Smooth muscle cell of the umbilical artery (primary cell): ENCODE measurements at places on chromosomes 7 and 10. TPM values are rescaled to one million over a fixed set of nuclear protein-coding genes. Genes with fewer than 3 reads are reported as not detected.

SLC13A1 gene
- not detected in 2 replicates for total RNA-seq

VAX1 gene
- total RNA-seq: not detected in 2 replicates

ZNF487 gene
- 3.3 and 3.9 TPM in 2 replicates for total RNA-seq

NPSR1 gene
- not detected in 2 replicates for total RNA-seq

FAM171A1 gene
- total RNA-seq: 11.3 and 27.5 TPM in 2 replicates

HOXA2 gene
- total RNA-seq: 0.30 and 0.32 TPM in 2 replicates

PAX2 gene
- not detected in 2 replicates for total RNA-seq

FOXP2 gene
- 0.92 and 1.2 TPM in 2 replicates for total RNA-seq

C7orf33 gene
- total RNA-seq: not detected in 2 replicates

EEPD1 gene
- 1.5 and 3.6 TPM in 2 replicates for total RNA-seq

FANK1 gene
- 4.5 and 4.6 TPM in 2 replicates for total RNA-seq

OR13A1 gene
- total RNA-seq: not detected in 2 replicates

OR2A5 gene
- not detected in 2 replicates for total RNA-seq

ARPC1A gene
- total RNA-seq: 230 and 311 TPM in 2 replicates

CPA2 gene
- total RNA-seq: not detected in 2 replicates

ACTL6B gene
- not detected in 2 replicates for total RNA-seq

MALRD1 gene
- total RNA-seq: under 0.01 and 0.14 TPM in 2 replicates

MMP21 gene
- under 0.01 TPM in 1 of 2 replicates, not detected in the other for total RNA-seq

ELN gene
- 0.09 and 0.59 TPM in 2 replicates for total RNA-seq

CNPY1 gene
- not detected in 2 replicates for total RNA-seq

NUPR2 gene
- total RNA-seq: not detected in 2 replicates

CDK6 gene
- 29.7 and 88.9 TPM in 2 replicates for total RNA-seq

FOXI2 gene
- not detected in 2 replicates for total RNA-seq

LOXL4 gene
- 113 and 240 TPM in 2 replicates for total RNA-seq

ANKRD1 gene
- 6.2 and 56.1 TPM in 2 replicates for total RNA-seq

CALN1 gene
- under 0.01 TPM in 1 of 2 replicates, not detected in the other for total RNA-seq

FAM24B gene
- 2.1 and 4.6 TPM in 2 replicates for total RNA-seq

AGR3 gene
- not detected in 2 replicates for total RNA-seq

LRRN3 gene
- 3.2 and 3.6 TPM in 2 replicates for total RNA-seq

PITRM1 gene
- 51.7 and 109 TPM in 2 replicates for total RNA-seq

TMEM139 gene
- total RNA-seq: not detected in 2 replicates

SMARCD3 gene
- total RNA-seq: 25.7 and 41.3 TPM in 2 replicates

CALML5 gene
- not detected in 2 replicates for total RNA-seq

COL1A2 gene
- 7,304 and 14,627 TPM in 2 replicates for total RNA-seq

DMBT1 gene
- total RNA-seq: not detected in 2 replicates

C10orf90 gene
- 0.23 TPM in 1 of 2 replicates, not detected in the other for total RNA-seq

RARRES2 gene
- total RNA-seq: 2.7 TPM in 1 of 2 replicates, not detected in the other

UPK3BL1 gene
- total RNA-seq: 1.8 and 11.1 TPM in 2 replicates

MORN4 gene
- 4.8 and 6.6 TPM in 2 replicates for total RNA-seq

SFTPD gene
- total RNA-seq: not detected in 2 replicates

ICA1 gene
- total RNA-seq: 0.55 and 1.2 TPM in 2 replicates

DIP2C gene
- total RNA-seq: 18.9 and 19.0 TPM in 2 replicates

C7orf57 gene
- total RNA-seq: not detected in 2 replicates

PNLIPRP1 gene
- total RNA-seq: not detected in 2 replicates

ANKRD7 gene
- total RNA-seq: 0.59 and 0.97 TPM in 2 replicates

FAS gene
- 74.8 and 97.8 TPM in 2 replicates for total RNA-seq

NET1 gene
- 28.8 and 127 TPM in 2 replicates for total RNA-seq

TAS2R4 gene
- 1.2 and 1.4 TPM in 2 replicates for total RNA-seq

C10orf67 gene
- 0.18 TPM in 1 of 2 replicates, not detected in the other for total RNA-seq
